ENCODE measurements at places on chromosomes 2 and 18.

GRCh38 chr18:70172225-70172624 lies 33.3 kb downstream of the RTTN start:
- no peak for DNase-seq

DNA sequence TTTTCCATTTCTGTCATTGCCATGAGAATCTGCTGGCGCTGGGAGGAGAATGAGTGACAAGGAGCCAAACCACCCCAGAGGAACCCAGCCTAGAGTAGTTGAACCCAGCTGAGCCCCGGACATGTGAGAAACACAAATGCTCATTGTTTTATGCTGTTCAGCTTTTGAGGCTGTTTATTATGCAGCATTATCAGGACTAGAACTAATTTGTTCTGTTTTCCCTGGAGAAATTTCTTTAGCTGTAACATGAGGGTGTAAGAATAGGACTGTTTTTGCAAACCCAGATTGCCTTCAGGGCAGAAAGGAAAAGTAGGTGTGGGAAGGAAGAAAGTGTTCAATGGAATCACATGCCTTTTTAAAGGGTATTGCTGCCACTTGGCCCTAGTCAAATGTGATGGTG lies 28.5 kb upstream of the DOCK10 start:
- no peak for DNase-seq

DNA sequence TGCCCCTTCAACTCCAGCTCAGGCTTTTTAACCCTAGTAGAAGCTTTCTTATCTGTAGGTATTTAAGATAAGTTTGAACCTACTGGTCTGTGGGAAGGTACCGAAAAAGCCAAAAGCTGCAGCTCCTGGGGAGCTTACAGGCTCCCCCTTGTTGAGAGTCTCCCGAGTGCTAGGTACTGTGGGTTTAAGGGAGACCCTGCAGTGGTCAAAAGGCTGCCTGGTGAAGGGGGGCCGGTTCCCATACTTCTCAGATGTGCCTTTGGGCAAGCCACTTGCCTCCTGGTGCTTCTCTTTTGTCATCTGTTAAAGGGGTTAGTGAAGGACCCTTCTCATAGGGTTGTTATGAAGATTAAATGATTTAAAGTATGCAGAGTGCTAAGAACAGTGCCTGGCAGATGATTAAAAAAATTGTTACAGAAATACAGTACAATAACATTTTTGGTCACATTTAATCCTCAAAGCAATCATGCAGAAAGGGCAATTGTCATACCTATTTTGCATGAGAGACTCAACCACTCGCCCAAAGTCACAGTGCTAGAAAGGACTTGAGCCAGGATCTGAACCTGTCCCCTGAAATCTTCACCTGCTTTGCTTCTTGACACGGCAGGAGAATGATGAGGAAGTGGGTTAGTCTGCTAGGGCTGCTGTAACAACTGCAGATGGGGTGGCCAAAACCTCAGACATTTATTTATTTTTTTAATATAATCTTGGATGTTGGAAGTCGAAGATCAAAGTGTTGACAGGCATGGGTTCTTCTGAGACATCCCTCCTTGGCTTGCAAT lies 62.5 kb downstream of the NEDD4L start:
- DNase-seq: no peak

DNA sequence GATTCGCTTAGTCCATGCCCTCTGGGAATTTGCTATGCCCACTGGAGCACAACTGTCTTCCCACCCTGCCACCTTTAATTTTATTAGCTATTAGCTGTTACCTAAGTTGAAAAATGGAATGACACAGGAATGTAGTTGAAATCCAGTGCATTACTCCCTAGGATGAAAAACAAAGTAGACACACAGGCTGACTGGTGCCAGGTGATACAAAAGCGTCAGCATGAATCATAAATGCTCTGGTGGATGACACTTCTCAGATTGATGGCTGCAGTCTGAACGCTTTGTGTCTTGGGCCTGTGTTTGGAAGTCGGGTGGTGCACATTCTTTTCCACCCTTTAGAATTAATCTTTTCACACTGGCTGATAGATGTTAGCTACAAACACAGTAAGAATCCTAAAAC lies 802.0 kb downstream of the DCC start:
- DNase-seq: no peak

DNA sequence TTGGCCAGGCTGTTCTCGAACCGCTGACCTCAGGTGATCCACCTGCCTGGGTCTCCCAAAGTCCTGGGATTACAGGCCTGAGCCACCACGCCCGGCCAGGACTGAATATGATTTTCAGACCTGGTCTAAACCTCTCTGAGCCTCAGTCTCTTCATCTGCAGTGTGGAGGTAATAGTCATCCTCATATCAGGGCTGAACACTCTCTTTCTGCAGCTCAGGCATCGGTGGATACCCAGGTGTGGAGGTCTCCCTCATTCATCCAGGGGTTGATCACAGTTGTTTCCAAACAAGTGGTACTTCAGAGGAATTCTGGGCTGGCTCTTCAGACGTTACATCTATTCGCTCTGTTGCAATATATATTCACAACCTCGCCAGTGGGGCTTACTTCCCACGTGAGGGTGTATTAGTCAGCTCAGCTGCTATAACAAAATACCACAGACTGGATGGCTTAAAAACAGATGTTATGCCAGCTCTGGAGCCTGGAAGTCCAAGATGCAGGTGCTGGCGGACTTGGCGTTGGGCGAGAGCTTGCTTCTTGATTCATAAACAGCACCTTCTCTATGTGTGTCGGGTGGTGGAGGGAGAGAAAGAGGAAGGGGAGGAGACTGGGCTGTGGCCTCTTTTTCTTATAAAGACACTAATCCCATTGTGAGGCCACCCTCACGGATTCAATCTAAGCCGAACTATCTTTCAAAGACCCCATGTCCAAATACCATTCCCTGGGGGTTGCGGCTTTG lies 2.9 kb upstream of the MBP start:
- no peak for DNase-seq

GRCh38 chr2:61356958-61357350 lies 113.9 kb downstream of the USP34 start:
- peak; percentile 35 for DNase-seq

DNA sequence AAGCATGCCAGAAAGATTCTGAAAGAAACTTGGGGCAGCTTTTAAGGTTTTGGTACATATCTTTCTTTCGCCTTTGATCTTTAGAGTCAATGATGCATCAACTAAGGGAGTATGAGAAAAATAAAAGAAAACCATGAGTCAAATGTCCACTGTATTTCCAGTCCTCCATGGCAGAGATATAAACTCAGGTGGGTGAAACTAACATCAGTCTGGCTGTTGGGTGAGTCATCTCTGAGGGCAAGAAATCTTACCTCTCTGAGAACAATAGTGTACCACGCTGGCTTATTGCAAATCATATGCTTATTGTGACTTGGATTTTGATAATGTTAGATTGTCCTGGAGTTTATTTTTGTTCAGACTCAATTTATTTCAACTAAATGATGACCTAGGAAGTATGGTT lies 521.0 kb downstream of the PLCL1 start:
- DNase-seq: no peak

- no peak for DNase-seq
These were observed 153.7 kb upstream of the FBXO11 start for GRCh38 chr2:48059975-48060374.

- DNase-seq: peak; percentile 68
These were observed 2.5 kb upstream of the MAT2A start for GRCh38 chr2:85536479-85536878.

GRCh38 chr18:74333091-74333490 lies 17.5 kb downstream of the C18orf63 start:
- DNase-seq: no peak

GRCh38 chr2:73214120-73215035 lies at the start of gene SMYD5:
SMYD5 (plus strand) TSS chr2:73214245; CDS start chr2:73214267, 22 bp downstream.
- peak; percentile 56 for DNase-seq

GRCh38 chr2:49028101-49028500 lies 126.2 kb downstream of the FSHR start:
- no peak for DNase-seq

DNA sequence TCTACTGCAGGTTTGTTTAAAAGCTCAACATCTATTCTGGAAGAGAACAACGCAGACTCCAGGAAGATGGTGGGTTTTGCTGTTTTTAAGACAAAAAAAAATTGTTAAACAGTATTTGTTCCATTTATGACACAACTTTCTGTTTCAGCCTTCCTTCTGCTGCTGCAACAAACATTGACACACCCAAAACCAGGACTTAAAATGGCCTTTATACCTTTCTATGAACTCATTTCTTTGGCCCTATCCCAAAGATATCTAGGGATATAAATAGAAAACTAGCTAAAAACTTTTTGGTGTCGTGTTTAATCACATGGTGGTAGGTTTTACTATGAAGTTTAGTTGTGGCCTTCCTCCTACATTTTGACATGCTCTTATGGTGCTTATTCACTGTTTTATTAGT lies 964 bp upstream of the GALNT3 start:
- no peak for DNase-seq

DNA sequence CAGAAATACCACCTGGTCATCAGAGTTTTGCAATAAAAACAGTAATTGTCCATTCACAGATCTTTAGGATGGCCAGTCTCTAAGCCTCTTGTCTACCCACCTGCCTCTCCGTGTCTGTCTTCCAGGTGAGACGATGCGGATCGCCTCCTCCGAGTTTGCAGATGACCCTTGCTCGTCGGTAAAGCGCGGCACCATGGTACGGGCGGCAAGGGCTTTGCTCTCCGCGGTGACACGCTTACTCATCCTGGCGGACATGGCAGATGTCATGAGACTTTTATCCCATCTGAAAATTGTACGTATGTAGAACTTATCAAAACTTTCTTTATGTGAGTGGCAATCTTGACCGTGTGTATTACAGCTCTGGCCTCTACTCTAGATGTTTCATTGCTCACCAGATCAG lies 345.0 kb downstream of the CTNNA2 start:
- DNase-seq: no peak

- DNase-seq: no peak
These were observed 120.4 kb downstream of the SLC5A7 start for GRCh38 chr2:108106731-108107130.

DNA sequence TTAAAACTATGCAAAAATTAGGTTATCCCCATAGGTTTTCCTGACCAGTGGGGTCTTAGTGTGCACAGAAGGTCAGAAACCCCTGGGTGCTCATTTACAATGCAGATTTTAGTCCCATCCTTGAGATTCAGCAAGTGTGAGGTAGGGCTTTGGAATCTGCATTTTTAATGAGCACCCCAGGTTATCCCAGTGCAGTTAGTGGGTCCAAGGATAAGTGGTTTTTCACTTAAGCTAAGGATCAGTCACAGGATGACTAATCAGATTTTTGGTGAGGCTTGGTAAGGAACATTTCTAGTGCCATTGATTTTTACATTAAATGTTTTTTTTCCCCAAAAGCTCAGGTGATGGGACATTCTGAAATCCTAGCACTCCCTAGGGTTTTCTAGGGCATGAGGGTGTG lies 50.7 kb upstream of the MGAT5 start:
- DNase-seq: no peak

DNA sequence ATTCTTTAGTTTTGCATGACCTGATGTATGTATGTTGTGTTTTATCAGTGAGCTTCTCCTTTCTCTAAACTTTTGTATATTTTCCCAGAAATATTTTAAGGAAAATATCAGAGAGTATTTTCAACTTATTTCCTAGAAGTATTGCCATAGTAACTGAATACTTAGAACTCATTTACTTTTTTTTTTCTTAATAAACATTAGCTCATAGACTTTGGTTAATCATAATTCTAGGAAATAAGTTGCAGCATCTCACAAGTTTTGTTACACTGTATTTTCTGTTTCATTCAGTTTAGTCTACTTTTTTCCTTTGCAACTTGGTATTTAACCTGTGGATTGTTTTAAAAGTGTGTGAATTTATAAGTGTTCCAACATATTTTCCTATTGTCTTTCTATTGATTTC lies 27.5 kb downstream of the SMCHD1 start:
- no peak for DNase-seq

DNA sequence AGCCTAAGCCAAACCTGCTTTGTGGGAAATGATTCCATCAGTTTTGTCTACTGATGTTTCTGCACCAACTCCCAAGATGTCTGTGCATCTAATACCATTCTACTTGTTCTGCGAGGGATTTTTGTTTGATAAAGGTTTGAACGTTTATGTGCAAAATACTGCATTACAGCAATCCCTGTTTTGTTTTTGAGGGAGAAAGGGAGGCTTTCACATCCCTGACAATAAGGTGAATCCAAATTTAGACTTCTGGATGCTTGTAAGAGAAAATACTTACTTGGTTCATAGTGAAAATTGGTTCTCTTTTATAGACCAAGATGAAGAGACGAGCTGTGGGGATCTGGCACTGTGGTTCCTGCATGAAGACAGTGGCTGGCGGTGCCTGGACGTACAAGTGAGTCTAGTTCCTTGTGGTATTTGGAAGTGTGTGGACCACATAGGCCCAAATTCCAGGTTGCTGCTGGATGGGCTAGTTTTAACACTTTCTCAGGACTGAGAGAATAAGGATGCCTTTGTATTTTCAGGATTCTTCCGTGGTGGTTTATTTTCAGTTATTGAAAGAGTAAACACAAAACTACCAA lies 1.1 kb downstream of the RPL37A start:
- no peak for DNase-seq

DNA sequence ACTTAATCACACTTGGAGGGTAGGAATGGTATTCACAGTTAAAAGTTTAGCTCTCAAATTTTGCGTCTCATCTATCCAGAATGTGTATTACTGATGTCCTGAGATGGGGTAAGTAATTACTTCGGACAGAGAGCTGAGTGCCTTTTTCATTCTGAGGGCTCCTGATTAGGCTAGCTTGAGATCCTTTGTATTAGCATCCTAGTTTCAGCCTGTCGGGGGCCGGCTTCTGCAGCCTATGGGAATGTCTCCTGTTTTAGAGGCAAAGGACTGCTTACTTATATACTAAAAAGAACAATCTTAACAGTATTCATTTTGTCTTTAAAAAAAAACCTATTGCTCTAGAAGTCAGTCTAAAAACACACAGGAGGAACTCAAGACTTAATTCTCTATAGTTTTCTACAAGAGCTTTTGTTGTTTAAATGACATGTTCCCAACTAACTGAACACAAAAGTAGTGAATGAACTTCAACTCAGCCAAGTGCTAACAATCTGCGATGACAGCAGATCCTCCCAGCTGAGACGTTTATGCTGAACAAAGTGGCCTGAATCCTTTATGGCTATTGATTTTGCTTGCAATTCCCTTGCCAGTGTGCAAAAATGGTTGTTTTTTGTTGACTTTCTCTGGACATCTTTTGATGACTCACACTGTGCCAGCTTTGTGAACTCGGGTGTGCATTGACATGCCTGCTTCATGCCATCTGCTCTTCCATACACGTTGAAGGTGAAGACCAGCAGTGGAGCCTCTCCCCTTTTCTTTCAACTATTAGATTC lies 118.7 kb downstream of the LYPD6B start:
- no peak for DNase-seq

GRCh38 chr2:101844055-101844635 lies 146.6 kb downstream of the MAP4K4 start:
- peak; percentile 90 for DNase-seq

GRCh38 chr2:33298233-33298632 lies 178.2 kb upstream of the RASGRP3 start:
- DNase-seq: no peak

- DNase-seq: no peak
These were observed 81.7 kb downstream of the SPRED2 start for GRCh38 chr2:65350651-65351056.

Data from stromal cell of bone marrow (primary cell).